ENCODE measurements at places on chromosomes 6 and 20.

GRCh38 chr20:3227506-3227905 is 11.5 kb downstream of the SLC4A11 start:
- no peak for DNase-seq

DNA sequence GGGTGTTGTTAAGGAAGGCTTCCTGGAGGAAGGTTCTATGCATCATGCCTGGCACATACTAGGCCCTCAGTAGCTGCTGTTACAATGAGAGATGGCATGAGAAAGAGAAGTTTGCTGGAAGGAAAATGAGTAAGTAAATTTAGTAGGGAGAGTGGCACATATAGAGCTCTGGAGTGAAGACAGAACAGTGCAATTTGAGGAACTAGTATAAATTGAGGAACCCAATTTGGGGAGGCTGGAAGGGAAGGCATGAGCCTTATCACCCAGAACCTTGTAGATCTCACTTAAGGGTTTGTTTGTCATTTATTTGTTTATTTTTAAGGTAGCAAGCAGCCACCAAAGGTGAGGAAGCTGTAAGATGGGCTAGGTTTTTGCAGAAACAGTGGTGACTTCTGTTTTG is 87.1 kb upstream of the SCGN start:
- no peak for DNase-seq

GRCh38 chr6:24930431-24930871 is 5.3 kb downstream of the RIPOR2 start:
- no peak for DNase-seq

GRCh38 chr6:77487808-77488425 is 24.6 kb upstream of the HTR1B start:
- DNase-seq = no peak

GRCh38 chr6:104322841-104323240 is 536.9 kb downstream of the HACE1 start:
- DNase-seq = no peak

- no peak for DNase-seq
These were observed 26.2 kb downstream of the SLC16A10 start for GRCh38 chr6:111113336-111114086.

- DNase-seq = no peak
These were observed 73.5 kb downstream of the AKAP7 start for GRCh38 chr6:131208787-131209186.

GRCh38 chr6:15255481-15255880 is 9.6 kb downstream of the JARID2 start:
- DNase-seq = no peak

DNA sequence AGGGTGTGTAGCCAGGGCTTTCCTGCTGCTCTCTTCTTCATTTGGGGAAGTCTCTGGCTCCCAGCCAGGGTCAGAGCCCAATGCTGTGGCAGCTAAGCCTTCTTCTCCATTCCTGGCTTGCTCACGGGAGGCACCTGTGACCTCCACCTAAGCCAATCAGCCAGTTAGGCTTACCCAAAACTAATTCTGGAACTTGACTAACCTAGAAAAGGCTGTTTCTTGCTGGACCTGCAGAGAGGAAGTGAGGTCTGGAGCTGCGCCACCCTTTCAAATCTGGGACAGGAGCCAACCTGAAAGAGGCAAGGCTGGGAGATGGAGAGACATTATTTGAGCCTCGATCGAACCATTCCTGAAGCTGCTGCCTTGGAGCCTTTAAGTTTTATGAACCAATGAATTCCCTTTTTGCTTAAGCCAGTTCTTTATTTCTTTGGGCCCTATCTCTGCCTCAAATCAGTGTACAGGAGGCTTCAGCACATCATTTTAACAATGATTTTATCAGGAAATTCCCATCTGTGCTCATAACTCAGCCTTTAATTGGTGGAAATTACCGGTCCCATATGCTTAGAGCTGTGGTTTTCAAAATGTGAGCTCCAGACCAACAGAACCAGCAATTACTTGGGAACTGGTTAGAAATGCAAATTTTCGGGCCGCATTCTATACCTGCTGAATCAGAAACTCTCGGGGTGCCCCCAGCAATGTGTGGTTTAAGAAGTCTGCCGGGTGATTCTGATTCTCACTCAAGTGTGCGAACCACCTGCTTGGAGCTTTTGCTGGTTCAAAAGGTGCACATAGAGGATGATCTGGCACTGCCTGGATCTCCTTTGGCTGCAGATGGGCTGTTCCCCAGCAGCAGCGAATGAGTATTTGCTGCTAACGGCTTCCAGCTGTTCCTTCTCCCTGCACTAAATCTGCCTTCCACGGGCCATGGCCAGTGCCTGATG is 97.4 kb upstream of the RNF24 start:
- no peak for DNase-seq

- no peak for DNase-seq
These were observed 11.7 kb upstream of the MDGA1 start for GRCh38 chr6:37709250-37709931.

- no peak for DNase-seq
These were observed 143.3 kb downstream of the NFATC2 start for GRCh38 chr20:51399006-51399890.

DNA sequence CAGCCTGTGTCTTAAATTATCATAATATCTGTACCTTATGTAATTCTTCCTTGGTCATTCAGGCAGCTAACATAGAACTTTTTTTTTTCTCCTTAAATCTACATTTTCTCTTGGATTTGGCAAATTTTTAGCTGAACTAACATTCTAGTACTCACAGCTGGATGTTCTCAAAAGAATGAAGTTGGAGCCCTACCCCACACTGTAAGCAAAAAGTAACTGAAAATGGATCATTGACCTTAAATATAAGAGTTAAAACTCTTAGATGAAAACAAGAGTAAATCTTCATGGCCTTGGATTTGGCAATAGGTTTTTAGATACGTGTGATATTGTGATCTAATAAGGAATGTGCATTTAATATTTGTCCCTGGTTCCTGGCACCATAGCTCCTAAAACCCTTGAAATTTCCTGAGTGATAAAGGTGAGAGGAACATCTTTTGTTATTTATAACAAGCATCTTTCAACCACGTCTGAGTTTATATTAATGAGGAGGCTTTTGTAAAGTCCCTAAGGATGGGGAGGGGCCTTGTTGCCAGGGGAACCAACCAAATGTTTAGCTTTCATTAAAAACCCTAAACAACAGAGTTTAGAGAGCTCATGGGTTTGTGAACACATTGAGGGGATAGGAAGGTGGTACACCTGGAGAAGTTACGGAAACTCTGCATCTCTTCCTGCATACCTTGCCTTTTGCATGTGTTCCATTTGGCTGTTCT is 106.1 kb upstream of the ADGRF4 start:
- no peak for DNase-seq

DNA sequence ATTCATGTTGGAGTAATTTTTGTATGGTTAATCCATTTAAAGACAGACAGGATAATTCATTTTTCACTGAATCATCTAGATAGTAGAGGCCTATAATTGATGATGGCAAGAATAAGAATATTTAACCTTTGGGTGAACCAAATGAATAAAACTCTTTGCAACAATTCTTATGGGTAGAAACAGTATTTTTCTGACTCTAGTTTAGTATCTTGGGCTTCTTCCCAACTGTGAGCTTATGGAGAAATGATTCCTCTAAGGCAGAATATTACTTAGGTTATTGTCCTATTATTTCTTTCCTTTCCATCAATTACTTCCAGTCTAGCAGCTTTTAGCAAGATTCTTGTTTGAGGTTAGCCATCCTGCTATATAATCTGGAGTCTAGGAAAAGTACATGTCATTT is 734.9 kb upstream of the FLRT3 start:
- no peak for DNase-seq

DNA sequence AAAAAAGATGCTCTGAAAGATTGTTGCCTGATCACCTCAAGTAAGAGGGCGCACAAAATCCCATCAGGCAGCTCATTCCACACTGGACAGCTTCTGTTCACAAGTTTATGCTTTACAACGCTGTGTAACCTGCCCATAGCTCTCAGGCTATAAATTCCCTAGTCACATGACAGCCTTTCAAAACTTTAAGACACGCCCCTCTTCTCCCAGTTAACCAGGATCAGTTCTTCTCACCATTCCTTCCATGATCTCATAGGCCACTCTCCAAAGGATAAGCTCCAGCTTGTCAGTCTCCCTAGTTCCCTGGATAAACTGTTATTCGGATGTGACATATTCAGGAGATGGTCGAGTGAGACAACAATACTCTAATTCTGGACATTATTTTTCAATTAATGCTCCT is 15.0 kb downstream of the ADNP start:
- DNase-seq = no peak

DNA sequence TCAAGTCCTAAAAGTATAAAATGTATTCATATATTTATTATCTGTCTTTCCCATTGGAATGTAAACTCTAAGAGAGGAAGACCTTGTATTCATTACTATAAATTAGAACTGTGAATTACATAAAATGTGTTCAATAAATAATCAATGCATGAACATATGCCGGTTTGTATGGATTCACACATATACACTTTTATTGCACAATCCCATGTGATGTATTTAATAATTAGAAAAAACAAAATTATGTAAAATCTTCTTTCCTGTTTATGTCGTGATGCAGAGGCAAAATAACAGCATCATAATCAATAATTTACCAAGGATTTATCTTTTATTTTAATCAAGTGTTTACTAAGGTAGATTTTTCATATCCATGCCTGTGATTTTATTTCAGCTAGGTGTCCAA is 240.5 kb downstream of the KHDRBS2 start:
- DNase-seq = no peak

GRCh38 chr6:134585517-134585873 is 267.6 kb upstream of the SGK1 start:
- no peak for DNase-seq

DNA sequence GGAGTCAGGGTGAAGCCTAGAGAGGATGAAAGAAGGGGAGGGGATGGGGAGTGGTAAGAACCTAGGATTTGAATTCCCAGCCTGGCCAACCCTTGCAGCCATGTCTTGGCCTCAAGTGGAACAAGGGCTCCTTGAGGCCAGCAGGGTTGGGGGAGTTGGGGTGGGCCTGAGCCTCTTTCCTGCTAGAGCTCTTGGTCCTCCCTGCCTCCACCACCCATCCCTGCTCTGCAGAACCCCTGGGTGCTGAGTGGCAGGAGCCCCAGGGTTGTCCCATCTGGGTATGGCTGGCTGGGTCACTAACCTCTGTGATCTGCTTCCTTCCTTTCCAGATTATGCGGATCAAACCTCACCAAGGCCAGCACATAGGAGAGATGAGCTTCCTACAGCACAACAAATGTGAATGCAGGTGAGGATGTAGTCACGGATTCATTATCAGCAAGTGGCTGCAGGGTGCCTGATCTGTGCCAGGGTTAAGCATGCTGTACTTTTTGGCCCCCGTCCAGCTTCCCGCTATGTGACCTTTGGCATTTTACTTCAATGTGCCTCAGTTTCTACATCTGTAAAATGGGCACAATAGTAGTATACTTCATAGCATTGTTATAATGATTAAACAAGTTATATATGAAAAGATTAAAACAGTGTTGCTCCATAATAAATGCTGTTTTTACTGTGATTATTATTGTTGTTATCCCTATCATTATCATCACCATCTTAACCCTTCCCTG is 8.3 kb downstream of the VEGFA start:
- DNase-seq = no peak

DNA sequence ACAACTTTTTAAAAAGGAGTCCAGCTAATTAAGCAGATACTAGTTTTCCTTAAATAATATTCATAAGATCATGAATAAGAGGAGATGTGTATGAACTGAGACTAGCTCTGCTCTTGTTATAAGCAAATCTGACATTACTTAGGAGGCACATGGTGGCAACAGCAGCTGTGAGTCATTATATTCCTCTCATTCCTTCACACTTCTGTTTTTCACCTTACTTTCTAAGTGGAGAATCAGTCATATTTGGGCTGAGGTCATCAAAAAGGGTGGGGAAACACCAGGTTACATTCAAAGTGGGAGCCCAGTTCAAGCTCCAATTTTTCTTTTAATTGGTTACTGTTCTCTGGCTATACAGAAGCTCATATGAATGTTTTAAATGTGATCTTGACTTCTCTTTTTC is 6.0 kb upstream of the RIPPLY2 start:
- no peak for DNase-seq

DNA sequence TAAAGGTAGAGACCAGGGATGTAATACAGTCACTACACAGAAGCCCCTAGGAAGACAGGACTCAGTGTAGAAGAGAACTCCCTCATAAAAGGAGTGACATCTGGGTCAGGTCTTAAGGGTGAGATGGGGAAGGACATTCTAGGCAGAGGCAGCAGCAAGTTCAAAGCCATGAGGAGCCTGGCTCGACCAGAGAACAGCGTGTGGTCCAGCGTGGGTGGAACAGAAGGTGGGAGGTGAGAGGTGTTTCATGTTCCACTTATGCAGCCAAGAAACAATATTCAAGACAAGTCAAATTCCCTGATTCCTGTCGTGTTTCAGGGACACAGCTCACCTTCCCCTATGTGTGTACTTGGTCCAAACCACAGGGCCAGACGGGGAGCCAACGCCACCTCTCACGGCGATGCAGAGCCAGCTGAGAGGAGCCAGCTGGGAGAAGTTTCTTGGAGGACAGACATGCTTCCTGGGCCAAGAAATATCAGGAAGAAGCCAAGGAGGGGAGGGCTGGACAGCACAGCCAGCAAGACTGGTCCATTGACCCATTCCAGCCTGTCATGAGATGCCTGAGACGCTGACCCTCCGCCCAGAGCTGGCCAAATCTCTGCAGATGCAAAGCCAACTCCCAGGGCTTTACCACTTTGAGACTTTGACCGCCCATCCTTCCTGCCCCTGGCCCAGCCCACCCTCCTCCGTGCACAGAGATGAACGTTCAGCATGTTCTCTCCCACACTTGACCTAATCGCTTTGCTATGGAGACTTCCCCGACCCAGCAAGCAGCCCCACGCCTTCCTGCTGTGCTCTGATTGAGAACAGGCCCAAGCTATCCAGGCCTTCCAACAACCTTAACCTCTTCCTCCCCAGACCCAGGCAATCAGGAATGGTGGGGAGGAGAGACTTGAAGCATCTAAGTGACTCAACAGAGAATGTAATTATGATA is 113.8 kb downstream of the PRND start:
- DNase-seq = no peak

DNA sequence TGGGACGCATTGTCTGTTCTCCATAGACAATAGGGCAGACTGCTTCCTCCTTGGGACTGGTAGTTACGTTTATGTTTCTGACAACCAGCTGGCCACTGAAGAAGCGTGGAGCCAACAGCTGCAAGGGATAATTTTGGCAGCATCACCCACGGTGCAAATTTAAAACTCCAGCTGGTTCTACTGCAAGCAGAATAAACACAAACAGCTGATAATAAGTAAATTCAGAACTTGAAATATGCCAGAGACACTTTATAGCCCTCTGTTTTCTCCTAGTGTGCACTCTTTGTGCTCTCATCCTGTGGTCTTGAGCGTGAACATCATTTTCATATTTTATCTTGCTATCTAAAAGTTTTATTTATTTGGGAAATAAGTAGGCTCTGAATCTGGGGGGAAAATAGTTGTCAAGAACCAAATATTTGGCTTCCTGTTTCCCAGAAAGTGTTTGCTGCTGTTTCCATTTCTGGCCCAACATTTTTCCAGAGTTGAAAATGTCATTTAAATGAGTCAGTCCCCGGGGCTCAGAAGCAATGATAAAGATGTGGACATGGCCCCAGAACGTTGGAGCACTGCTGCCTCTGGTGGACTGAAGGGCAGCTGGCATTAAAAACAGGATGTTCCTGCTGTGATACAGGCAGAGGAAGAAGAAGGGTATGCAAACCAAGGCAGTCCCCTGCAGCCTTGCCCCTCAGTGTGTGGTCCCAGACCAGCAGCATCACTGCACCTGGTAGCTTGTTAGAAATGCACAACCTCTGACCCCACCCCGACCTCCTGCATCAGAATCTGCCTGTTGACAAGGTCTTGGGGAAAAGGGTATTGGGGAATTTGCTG is 12.5 kb upstream of the THBD start:
- no peak for DNase-seq

GRCh38 chr6:90586546-90586835 is 381 bp downstream of the MAP3K7 start:
- DNase-seq = no peak

- DNase-seq = no peak
These were observed 30.5 kb upstream of the AKAP12 start for GRCh38 chr6:151209071-151209831.
